NCI-H2081 (cell line): ENCODE measurements at places on chromosomes 16 and 17.

- DNase-seq: no peak
Observed at GRCh38 chr17:67200727-67201301, 44.2 kb downstream of the HELZ start.

DNA sequence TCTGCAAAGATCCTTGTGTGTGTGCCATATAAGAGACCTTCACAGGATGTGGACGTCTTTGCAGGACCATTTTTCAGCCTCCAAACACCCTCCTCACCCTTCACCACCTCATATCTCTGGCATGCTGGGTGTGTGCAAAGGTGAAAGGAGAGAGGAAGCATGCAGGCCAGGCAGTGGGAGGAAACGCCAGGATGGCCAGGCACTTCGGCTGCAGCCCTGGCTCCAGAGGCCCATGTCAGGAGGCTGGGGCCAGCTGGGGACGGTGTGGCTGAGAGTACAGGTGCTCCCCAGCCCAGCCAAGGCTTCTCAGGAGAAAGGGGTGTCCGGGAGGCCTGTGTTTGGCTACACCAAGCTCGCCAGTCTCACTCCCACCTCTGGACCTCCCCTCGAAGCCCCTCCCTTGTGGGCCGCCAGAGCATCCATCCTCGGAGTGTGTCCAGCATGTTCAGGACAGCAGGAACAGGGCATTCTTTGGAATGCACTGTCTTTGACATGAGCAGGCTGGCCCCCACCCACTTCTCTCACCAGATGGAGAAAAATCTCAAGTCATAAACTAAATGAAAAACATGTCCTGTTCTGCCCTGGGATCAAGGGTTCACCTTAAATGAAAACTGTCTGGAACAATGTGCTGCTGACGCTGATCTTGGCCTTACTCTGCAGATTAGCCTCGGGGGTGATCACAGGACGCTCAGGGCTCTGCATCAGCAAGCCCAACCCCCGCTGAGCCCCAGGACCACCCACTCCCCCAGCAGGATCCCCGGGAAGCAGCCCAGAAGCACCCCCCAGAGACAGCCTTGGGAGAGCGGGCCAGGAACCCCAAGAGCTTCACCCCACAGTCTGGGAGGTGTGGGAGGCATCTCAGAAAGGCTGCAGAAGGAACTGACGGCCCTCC is 15.9 kb downstream of the PEMT start:
- DNase-seq: no peak

GRCh38 chr17:81445642-81446503 is 50.6 kb downstream of the BAHCC1 start:
- no peak for DNase-seq

GRCh38 chr17:29914819-29915537 is 15.1 kb downstream of the SSH2 start:
- no peak for DNase-seq

DNA sequence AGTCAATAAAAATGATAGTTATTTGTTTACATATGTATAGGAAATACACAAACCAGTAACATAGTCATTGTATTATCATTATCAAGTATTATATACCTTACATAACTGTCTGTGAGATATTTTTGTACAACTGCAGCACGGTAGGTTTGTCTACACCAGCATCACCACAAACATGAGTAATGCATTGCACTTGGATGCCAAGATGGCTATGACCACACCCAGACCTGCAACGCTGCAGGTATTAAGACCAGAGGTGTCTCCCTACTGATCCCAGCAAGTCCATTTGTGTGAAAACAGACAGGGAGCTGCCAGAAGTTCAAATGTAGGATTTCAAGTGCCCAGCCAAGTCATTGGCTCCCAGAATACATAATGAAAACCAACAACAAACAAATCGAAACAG is 34.2 kb upstream of the NOS2 start:
- no peak for DNase-seq

GRCh38 chr17:45248132-45248957 is 13.5 kb downstream of the SPATA32 start:
- DNase-seq: peak; percentile 70
